Hematopoietic multipotent progenitor cell treated with erythropoietin and hydrocortisone succinate and interleukin-3 and kit ligand, for 4 days (in vitro differentiated cells): ENCODE measurements at places on chromosomes 6 and 20.

DNA sequence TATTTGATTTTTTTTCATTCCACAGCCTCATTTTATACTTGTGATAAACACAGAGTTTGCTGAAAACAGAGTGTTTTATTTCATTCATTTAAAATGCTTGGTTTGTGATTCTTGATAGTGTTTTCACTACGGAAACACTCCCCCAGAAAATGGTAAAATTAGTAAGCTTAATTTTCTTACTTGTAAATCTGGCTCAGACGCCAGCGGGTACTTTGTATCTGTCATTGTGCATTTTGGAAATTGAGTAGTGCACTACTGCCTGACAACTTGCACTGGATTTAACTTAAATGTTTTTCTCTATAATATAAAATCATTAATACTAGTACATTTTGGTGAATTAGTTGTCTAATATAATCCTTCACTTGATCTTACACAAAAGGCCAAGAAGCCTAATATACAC, 37.0 kb upstream of the HINT3 start:
- DNase-seq = no peak

DNA sequence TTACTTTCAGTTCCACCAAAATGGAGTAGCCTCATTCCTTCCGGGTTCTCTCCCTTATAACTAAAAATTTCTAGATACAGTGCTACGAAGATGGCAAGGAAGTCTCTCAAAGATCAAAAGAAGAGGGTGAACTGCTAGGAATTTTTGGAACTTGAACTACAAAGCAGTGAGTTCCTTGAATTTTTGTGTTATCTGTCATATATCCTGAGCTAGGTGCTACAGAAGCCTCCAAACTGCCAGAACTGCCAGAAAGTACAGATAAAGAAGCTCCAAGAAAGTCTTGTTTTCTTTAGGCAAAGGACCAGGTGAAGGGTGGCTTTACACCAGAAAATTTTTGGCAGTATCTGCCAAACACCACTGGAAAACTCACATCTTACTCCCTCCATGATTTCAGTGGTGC, 218.8 kb upstream of the FLRT3 start:
- DNase-seq = no peak

DNA sequence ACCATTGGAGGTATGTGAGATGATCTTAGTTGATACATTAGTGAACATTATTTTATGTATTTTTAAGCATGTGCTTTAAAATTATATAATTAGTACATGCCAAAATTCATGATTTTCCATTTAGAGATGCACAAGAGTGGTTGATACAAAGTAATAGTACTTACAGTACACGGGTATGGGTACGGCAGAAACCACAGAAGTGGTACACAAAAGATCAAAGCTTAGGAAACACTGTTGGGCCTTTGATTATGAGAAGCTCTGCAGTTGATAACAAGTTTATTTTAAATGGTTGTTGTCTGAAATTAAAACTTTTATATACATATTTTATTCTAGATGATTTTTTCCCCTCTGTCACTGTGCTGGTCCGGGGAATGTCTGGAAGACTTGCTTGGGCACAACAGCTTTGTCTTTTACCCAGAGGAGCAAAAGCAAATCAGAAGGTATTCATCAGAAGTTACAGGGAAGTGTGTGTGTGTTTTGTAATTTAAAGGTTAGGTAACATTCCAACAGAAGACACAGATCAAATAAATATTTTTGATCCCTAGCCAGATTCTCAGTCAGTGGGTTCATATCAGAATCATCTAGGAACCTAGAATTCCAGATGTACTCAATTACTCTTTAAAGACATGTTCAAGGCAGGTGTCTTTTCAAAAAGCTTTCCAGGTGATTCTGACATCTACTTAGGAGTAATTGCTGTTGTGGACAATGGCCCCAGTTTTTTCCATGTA, 32.5 kb upstream of the ADIG start:
- DNase-seq = no peak

GRCh38 chr20:3103369-3104032, 19.0 kb upstream of the AVP start:
- no peak for DNase-seq

GRCh38 chr6:3237761-3238662, 10.6 kb upstream of the TUBB2B start:
- no peak for DNase-seq
